Naive thymus-derived CD8-positive, alpha-beta T cell (primary cell): ENCODE measurements at places on chromosomes 11 and 22. TPM values are rescaled to one million over a fixed set of nuclear protein-coding genes. Genes with fewer than 3 reads are reported as not detected.

SOX6 gene
- 0.26 TPM for polyA plus RNA-seq

DNA sequence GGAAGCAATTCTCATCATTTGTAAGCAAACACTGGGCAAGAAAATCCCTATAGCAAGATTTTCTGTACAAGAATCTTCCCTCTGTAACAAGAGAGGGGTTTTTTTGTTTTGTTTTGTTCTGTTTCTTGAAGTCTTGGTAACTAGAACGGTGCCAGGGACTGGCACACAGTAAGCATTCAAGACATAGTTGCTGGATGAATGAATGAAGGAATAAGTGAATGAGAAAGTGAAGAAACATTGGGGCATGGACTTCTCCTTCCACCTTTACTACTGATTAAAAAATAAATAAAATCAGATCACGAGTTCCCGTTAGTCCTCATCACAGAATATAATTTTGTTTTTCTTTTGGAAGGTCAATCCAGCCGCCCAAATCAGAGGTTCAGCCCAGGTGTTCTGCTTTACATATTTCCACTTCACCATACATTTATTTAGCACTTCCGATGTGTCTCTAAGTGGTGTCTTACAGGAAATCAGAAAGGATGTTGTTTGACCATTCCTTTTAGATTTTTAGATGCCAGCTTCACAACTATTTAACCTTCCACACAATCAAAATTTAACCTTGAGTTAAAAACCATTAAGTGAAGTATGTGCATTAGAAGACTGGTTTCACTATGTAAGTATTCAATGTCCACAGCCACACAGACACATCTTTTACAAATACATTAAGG lies 281.2 kb downstream of the CADM1 start:
- DNase-seq, result no peak

GRCh38 chr22:37823134-37823985 lies at the start of gene GALR3:
Gene GALR3 (plus strand): TSS chr22:37823382. CDS start chr22:37823407, 25 bp downstream.
- DNase-seq, result no peak

DNA sequence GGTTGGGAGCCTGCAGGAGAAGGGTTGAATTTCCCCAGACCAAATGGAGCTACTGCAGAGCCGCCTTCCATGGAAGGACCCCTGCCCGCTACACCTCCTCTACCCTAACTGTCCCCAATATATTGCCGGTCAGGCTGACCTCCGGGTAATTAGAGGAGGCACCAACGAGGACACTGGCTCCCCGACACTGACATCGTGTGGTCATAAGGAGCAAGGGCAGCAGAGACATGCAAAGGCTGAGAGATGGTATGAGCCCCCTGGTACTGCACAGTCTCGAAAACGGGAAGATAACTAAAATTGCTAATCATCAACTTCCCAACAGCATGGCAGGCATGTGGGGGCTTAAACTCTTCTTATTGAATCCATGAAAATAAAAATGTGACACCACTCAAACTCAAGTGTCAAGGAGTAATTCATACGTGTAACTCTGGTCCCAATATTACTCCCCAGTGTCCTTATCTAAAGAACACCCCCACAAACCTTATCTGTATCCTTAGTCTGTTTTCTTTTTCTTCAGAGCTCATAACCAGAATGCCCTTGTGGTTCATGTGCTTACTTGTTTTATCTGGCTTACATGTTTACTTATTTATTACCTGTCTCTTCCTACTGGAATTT lies 4.4 kb downstream of the CAVIN3 start:
- no peak for DNase-seq

- DNase-seq, result no peak
Measured at GRCh38 chr11:81857386-81857785, 876.3 kb downstream of the FAM181B start.

DNA sequence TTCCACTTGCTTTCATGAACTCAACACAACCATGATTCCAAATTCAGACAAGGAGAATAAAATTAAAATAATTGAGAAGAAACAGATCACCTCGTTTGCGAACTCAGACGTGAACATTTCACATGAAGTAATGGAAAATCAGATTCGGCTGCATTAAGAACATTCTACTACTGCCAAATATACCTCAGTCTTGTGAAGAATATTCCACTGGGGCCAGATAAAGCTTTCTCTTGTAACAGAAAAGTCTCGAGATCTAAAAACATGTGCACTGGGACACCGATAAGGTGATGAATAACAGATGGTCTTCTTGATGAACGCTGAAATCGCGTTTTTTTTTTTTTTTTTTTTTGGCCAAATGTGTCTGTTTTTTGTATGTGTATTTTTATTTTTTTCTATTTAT lies 761.1 kb downstream of the BRD1 start:
- no peak for DNase-seq

DNA sequence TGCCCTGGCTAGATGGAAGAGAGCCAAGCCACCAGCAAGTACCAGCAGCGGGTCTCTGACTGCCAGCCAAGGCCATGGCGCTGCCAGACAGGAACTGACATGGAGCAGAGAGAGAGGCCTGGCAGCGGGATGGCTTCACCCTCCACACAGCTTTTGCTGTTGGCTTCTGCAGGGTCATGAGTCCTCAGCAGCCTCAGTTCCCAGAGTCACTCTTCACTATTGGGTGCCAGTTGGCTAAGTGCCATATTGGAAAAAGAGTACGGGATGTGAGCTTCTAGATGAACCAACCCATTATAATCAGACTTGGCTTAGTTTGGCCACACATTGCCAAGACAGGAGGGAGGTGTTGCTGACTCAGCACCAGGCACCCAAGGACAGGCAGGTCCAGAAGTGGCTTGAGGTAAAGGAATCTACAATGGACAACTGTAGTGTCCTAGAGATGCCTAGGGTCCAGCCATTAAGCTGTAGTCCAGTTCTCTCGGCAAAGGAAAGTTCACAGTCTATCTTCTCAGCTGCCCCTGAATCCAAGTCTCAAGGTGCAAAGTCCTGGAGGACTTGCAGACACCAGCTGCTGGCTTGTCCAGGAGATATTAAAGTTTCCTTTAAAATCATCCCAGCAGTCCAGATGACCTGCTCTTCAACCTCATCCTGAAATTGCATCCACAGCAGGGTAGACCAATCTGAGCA lies 40.7 kb upstream of the POU2AF1 start:
- no peak for DNase-seq

DNA sequence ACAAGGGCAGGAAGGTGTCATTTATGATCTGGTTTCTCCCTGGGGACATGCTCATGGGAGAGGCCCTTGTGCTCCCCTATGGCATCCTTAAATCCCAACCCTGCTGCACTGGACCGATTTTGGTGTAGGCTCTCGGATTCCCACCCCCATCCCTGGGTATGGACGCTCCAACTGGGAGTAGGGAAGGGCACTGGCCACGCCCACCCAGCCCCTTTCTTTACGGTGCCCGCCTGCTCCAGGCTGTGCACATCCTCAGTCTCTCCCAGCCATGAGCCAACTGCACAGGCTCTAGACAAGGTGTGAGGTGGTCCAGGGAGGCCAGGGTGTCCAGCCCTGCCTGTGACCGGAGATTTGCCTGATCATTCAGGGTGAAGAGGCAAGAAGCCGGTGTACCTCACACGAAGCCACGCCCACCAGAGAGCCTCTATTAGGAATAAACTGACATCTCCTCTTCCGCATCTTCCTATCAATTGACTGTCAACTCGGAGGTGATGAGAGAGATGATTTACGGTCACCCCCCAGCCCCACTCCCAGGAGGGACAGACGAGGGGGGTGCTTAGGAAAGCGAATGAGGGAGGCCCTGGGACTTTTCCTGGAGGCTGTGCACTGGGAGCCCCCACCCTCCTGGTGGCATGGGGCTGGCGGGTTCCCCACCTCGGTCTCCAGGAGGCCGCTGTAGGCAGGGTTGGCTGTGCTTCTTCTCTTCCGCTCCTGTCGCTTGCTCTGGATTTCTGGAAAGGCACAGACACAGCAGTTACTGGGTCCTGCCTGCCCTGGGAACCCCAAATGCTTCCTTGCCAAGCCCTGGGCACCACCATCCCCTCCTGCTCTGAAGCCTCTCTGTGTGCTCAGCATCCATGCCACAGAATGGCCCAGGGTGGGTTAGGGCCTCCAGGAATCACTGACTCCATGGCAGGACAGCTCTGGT lies 116.7 kb downstream of the PHF21B start:
- no peak for DNase-seq
